Cardiac muscle cell (in vitro differentiated cells and primary cell): ENCODE measurements at places on chromosomes 1 and 21.
A peak's percentile ranks its signal among the peaks of the same experiment; 100 is the strongest.

DNA sequence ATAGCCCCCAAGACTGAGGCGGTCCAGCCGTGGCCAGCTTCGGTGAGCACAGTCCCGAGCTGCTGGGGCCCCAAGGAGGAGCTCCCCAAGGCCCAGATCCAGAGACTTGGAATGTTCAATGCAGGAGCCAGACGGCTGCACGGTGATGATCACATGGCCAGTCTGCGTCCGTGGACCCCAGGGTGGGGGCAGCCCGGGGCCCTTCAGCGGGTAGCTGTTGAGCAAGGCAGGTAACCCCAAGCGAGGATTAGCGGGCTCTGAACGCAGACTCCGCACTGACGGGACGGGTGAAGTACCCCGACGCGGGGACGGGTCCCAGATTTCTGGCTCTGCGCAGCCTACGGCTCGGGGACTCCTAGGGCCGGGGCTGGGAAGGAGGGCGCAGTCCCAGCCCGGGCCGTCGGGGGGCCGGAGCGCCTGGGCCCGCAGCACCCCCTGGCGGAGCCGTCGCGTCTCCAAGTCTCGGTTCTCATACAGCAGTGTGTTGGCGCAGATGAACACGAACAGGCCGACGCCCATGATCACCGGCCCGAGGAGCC, 2.7 kb downstream of the TMEM200B start:
- DNase-seq: peak; percentile 52

DNA sequence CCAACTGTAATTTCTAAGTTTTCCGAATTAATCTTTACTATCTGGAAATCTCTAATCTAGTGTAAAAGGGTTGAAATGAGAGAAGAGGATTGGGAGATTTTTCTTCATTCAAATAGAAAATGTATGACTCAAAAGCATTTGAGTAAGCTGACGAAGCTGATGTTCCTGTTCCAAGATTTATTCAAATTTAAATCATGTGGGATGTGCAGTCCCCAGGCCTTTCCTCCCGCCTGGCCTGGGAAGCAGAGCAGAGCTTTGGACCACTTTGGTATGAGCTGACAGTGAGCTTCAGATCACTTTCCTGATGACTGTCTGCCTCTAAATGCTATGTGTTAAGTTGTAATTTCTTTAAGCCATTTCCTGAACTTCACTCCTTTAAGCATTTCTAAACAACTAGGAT, 192.0 kb downstream of the DHRS3 start:
- no peak for DNase-seq

GRCh38 chr1:62882201-62883104, 98.5 kb downstream of the ATG4C start:
- DNase-seq: no peak

DNA sequence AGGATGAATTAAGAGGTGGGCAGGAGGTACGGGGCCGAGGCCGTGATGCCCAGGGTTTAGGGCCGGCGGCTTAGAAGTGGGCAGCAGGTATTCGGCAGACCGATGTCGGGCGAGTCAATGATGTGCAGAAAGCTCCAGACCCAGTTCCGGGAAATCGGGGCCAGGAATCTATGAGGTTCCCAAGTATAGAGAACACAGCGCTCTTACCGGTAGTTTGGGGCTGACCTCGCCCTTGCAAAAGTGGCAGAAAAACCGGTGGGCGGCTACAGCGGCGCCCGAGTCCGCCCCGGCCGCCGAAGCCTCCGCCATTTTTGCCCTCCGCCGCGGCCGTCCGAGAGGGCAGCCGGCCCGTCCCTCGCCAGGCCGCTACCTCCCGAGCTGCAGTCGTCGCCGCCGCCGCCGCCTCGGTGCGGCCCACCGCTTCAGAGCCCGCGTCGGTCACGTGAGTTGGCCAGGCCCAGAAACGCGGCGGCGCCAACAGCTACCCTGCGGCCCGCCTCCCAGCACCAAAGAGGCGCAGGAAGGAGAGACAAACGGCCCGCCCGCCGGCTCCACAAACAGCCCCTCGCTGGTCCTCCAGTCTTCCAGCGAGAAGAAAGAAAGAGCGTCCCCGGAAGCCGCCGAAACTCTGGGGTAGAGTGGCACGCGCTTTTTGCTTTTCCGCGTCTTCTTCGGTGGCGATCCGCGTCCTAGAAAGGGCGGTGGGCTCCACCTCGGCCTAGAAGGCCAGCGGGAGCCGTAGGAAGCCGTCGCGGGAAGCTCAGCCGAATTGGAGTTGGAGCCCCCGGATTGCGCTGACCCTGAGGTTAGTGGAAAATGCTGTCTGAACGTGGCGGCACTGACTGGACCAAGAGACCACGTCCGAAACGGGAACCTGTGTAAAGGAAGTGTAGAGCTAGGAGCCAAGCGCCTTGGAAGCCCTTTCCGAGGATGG, at the start of the genes POLR3C and RNF115:
POLR3C (plus strand) TSS at position 636 of the 934 bp plus-strand sequence. CDS start 1,577 bp downstream, outside the sequence.
RNF115 (minus strand) TSS at position 531 of the 934 bp plus-strand sequence; CDS start at position 309, 222 bp downstream.
- DNase-seq: peak; percentile 97
